ENCODE measurements at places on chromosomes 16 and 17.

DNA sequence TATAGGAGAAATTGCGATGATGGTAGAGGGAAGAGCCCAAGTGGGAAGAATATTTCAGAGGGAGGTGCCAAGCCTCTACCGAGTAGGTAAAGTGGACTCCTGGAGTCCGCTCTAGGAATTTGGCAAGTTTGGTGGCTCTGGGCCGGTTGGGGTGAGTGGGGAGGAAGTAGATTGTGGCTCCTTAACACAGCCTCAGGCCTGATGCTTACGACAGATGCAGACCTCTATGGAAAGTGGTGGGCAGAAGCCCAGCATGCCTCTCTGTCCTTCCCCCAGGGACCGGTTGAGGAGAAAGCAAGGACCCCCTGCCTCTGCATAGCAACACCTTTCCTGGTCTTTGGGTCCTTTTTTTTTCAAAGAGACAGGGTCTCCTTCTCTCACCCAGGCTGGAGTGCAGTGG lies 55.9 kb upstream of the SIAH1 start:
- no peak for DNase-seq

DNA sequence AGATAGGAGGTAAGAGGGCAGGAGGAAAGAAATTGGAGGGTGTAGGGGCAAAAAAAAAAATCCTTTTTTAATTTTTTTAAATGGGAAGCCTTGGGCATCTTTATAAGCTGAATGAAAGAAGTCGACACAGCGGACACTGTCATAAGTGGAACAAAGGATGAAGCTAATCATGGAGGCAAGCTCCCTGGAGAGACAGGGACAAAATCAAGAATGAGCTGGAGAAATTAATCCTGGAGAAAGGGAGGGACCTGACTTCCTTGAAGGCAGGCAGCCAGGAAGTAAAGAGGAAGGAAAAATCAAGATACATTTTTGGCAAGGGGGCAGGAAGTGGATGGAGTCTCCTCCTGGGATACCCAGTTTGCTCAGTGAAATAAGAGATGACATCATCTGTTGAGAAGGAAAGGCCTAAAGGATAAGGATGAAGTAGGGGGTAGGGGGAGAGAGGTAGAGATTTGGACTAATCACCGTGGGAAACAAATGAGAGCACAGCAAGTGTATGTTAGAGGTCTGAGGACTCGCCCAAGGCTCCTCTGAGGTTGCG lies 179.3 kb downstream of the SLC39A11 start:
- DNase-seq, result no peak

DNA sequence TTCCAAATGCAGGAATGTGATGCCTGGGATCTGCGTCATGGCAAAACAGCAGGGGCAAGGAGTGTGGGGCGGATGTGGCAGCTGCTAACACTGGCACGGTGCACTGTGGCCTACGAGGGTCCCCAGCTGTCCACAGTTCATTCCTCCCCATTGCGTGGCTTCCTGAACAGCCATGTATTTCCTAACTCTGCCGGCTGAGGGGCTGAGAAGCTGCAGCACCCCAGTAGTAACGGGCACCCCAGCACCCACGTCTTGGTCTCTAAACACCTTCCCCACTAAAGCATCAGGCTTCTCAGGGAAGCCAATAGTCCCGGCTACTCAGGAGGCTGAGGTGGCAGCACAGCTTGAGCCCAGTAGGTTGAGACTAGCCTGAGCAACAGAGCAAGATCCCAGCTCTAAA lies 47.6 kb downstream of the LMF1 start:
- DNase-seq, result no peak

GRCh38 chr17:68172461-68172954 lies 75.3 kb upstream of the AMZ2 start:
- peak; percentile 82 for DNase-seq

- DNase-seq, result no peak
These were observed 358.7 kb upstream of the CA10 start for GRCh38 chr17:52517176-52517575.

- no peak for DNase-seq
These were observed 14.7 kb downstream of the C1QTNF1 start for GRCh38 chr17:79038545-79039135.

DNA sequence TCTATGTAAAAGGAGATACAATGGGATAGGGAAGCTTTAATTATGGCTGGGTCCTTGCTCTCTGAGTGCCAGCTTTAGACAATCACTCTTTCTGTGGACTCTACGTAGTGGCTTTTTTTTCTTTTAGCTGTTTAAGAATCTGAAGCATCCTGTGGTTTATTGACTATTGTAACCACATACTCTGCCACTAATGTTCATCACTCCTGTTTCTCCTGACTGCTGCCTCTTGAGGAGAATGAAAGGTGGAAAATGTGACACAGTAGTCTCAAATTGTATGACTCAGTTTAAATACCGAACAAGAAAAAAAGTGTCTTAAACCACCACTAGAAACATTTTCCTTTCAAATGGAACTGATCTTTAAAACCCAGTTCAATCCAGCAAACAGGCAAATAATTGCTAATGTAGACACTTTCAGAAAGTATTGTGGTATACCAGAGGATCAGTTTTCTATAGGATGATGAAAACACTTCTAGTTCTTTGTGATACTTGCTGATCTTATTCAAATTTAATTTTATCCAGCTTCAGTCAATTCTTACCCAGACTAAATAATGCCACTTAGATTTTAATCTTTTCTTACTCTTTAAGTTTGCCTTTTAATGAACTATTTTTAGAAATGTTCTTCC lies 302.7 kb upstream of the PMFBP1 start:
- DNase-seq, result no peak

DNA sequence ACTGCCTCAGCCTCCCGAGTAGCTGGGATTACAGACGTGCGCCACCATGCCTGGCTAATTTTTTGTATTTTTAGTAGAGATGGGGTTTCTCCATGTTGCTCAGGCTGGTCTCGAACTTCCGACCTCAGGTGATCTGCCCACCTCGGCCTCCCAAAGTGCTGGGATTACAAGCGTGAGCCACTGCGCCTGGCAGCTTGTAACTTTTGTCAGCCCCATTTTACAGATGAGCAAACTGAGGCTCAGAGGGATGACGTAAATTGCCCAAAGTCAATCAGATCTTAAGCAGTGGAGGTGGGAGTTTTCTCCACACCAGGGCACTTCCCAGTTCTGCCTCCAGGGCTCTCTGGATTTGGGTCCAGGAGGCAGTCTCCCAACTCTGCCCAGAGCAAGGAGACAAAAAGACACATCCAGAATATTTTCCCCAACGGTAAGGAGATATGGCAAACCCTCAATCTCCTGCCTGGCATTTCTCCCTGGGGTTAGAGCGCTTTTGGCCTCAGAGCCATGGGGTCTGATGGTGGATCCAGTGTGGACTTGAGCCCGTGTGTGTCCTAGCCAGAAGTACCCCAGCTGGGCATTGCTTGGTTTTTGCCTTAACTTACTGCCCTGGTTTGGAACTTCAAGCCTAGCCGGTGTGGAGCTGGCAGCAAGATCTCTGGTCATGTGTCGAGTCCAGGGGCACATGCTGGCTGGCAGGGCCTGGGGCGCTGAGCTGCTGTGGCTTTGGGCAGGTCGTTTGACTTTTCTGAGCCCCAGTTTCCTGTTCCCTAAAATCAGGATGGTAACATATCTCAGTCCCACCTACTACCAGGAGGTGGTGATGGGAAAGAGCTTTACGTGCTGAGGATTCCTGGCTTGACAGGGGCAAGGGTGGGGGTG lies 3.4 kb downstream of the ADAM11 start:
- no peak for DNase-seq

DNA sequence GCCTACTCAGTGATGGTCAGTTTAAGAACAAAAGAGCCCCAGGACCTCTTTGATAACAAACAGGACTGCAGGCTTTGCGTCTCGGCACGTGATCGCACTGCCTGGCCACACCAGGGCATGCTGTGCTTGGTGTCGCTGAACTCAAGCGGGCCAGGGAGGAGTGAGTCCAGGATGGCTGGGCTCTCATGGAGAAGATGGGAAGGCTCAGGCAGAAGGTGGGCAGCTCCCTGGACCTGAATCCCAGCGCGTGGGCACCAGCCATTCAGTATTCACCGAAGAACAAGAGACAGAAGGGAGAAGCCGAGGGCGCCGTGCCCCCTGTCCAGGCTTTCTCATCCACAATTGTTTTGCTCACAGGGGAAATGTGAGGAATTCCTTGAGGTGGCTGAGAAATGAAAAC lies 11.9 kb downstream of the KATNB1 start:
- no peak for DNase-seq

- DNase-seq, result peak; percentile 46
These were observed 58.2 kb downstream of the RAP1GAP2 start for GRCh38 chr17:2854143-2855055.

- DNase-seq, result no peak
These were observed 62.5 kb downstream of the SLC39A11 start for GRCh38 chr17:73029991-73030390.

GRCh38 chr17:64183815-64184214 lies 53.9 kb upstream of the ERN1 start:
- DNase-seq, result peak; percentile 26

GRCh38 chr16:29978564-29979270 lies 5.0 kb downstream of the TAOK2 start:
- no peak for DNase-seq

GRCh38 chr16:5971924-5972323 lies 874.3 kb upstream of the EEF2KMT start:
- no peak for DNase-seq

- no peak for DNase-seq
These were observed 11.9 kb downstream of the SLC7A6 start for GRCh38 chr16:68276223-68276622.

DNA sequence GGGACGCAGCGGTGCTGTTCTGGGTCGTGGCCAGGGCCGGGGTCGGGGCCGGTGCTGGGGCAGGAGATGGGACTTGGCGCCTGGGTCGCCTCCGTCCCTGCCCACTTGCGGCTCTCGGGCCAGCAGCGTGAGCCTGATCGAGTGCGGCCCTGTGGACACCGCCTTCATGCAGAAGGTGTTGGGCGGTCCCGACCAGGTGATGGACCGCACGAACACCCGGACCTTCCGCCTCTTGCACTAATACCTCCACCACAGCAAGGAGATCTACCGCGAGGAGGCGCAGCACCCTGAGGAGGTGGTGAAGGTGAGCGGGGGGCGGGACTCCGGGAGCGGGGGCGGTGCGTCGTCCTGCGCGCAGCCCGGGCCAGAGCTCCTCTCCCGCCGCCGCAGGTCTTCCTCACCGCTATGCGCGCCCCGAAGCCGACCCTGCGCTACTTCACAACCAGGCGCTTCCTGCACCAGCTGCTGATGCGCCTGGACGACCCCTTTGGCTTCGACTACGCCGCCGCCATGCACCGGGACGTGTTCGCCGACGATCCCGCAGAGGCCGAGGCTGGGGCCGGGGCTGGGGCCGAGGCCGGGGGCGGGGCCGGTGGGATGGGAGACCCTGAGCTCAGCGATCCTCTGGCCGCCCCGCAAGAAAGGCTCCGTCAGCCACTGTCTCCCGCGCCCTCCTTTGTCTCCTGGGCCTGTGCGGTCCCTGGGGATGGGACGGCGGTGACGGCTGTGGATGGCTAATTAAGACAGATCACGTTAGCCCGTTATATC lies 4.5 kb upstream of the HSD17B1 start:
- DNase-seq, result peak; percentile 85

- no peak for DNase-seq
These were observed 10.2 kb upstream of the TXNDC11 start for GRCh38 chr16:11752856-11753255.

DNA sequence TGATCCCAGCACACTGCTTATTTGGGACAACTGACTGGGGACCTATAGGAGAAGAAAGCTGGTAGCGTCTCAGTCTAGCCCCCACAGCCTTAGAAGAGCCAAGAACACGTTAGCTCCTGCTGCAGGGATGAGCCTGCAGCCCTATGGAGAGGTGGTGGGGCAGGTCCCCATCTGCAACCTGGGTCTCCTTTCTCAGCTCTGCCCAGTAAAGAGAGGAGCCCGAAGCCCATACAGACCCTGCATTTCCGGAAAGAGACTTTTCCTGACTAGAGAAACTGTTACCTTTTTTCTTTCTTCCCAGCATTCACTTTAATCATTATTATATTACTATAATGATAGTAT lies 788 bp downstream of the METTL22 start:
- peak; percentile 33 for DNase-seq

GRCh38 chr17:17484451-17484899 lies 7.7 kb downstream of the MED9 start:
- DNase-seq, result peak; percentile 49

GRCh38 chr17:9256751-9257629 lies 235.7 kb downstream of the NTN1 start:
- no peak for DNase-seq

DNA sequence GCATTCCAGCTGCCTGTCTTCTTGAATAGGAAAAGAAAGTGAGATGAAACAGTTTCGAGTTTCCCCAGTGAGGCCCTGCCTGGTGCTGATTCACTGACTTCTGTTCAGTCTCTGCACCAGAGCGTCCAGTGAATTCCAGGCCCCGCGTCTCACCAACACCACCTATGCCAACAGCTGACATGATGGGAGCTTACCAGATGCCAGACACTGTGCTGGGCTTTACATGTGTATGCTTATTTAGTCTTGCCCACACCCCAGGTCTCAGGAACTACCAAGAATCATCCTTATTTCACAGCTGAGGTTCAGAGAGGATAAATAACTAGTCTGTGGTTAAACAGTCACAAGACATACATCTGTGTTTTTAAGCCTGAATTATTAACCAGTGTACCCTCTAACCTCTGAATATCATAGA lies 29.1 kb upstream of the IRX6 start:
- DNase-seq, result no peak

- no peak for DNase-seq
These were observed 20.9 kb downstream of the CCDC182 start for GRCh38 chr17:57724026-57724728.

DNA sequence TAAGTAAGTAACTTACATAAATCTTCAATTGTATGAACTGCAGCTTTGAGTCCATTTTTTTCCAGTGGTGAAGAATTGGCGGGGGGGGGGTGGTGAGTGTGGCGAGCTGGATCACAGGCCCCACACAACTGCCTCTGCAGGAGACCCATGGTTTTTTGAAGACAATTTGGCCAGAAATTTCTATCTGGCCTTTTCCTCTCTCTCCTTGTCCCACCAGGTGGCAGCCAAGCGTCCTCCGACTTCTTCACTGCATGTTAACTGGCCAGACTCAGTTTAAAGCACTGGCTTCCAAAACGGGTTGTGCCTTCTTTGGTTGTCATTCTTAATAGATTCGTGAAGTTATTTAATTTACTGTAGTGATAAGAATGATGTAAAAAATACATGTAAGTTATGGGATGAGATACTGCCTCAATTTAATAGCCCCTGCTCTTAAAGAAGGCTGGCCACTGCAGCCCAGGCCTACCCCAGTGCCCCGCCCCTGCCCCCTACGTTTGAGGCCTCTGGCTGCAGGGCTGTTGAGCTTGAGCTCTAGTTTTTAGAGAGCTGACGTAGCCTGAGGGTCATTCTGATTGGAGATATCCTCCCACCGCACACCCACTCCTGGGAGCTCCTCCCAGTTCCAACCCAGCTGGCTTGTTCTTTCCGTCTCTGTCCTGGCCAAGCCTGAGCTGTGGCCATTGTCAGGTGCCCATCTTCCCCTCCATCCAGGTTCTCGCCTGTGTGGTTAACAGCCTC lies 36.4 kb downstream of the AKAP1 start:
- DNase-seq, result no peak

Measured in activated T-cell treated with anti-CD3 and anti-CD28 coated beads, Interleukin-2, amount 50 U/mL, for 24 hours (primary cell).